ENCODE measurements at places on chromosomes 6 and 20.

GRCh38 chr6:90978046-90978445 is 391.2 kb upstream of the MAP3K7 start:
- peak; percentile 4 for DNase-seq

GRCh38 chr6:7312616-7313504 is at the start of gene SSR1:
Gene SSR1, minus strand, starts transcription at chr6:7313199. Its CDS starts 79 bp downstream, at chr6:7313120.
- peak; percentile 98 for DNase-seq

- no peak for DNase-seq
Observed at GRCh38 chr6:29909985-29910384, 32.3 kb upstream of the HLA-A start.

DNA sequence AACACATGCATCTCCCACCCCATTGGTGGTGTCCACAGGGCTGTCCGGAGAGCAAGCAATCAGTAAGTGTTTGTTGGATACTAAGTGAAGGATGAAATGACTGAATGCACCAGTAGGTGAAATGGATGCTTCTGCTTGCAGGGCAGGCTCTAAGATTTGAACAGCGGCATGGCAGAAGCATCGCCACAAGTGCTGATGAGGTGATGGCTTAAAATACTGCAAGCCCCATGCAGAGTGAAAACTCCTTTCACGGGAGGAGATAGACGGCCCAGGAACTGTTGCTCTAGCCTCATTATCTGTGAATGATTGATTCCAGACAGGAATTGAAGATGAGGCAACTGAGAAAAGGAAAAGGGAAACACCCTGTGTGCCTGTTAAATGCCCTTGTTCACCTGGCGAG is 158.9 kb downstream of the LY86 start:
- no peak for DNase-seq

Data from iris pigment epithelial cell (primary cell).